ENCODE measurements at places on chromosomes 1 and 21.

DNA sequence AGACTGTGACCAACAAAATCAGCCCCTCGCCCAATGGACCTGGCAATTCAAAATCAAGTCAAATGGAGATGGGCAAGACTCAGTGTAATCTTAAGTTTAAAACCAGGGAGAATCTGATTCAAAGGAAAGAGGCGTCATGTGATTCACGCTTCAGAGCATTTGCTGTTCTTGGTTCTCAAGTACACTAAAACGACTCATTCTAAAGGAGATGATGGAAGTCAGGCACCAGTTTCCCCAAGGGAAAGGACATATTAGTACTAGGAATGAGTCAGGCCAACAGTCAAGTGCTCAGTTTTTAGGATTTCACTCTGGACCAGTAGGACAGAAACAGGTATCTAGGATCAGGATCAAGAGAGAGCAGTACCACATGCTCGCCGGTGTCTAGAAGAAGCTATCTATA lies 429.6 kb downstream of the PLPP3 start:
- DNase-seq = no peak

- peak; percentile 68 for DNase-seq
These were observed 29.7 kb downstream of the ACP6 start for GRCh38 chr1:147640553-147641165.

DNA sequence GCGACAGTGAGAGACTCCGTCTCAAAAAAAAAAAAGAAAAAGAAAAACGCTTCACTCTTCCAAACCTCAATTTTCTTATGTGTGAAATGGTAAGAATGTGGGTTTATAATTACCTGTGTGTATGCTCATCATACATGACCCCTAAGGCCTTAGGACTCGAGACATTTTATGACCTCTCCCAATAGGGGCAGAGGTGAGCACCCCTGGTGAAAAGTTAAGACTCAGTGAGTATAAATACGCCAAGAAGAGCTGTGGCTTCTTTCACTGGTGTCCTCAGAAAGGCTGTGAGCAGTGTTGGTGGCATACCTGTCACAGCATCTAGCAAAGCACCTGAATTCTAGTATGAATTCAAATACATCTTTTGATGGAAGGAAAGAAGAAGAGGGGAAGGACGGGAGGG lies 7.8 kb upstream of the FCMR start:
- DNase-seq = no peak

GRCh38 chr1:232218955-232219865 lies 410.7 kb downstream of the SIPA1L2 start:
- DNase-seq = no peak

Data from central memory CD4-positive, alpha-beta T cell (primary cell).